ENCODE measurements at places on chromosomes 1 and 21.

DNA sequence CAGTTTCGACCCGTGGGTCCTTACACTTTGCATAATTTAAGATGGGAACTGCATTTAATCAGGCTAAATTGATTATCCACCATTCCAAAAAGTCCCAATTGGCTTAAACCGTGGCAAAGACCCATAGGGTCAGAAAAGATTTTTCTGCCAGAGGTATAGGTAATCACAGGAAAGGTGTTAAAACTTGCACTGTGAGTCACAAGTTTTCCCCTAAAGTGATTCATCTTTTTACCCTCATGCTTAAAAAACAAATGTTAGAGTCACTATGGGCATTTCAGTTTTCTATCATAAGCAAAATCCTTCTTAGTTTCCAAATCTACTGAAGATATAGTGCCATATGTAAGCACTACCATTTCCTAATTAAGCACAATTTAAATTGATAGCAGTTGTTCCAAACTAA, 1079.8 kb downstream of the ADGRL2 start:
- DNase-seq: no peak

GRCh38 chr1:168335500-168335899, 54.8 kb downstream of the TBX19 start:
- no peak for DNase-seq

DNA sequence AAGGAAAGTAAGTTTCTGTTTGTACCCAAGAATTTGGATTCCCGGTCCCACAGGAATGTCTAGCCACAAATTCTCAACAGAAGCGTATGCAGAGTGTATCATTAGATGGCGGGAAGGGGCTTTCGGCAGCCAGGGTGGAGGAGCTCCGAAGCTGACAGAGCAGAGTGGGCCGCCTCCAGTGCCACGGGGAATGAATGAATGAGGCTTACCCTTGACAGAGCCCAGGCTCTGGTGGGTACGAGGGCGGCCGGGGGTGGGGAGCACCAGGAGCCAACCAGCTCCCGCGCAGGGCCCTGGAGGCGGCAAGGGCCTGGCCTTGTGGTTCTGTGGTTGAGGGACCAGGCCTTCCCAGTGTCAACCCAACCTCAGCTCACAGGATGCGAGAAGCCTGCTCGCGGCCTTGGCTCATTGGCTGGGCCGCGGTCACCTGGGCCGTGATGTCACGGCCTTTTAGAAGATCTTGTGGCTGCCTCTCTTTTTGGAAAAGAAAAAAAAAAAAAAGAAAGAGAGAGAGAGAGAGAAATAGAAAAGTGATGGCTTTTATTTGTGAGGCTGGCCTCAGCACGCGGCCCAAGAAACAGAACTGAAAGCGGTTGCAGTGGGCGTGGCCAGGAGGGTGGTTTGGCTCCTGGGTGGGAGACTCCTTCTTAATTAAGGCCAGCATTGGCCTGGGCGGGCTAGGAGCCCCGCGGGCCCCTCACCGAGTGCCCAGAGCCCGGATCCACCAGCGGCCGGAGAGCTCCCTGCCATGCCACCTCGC, 34.9 kb upstream of the RUNX3 start:
- no peak for DNase-seq

DNA sequence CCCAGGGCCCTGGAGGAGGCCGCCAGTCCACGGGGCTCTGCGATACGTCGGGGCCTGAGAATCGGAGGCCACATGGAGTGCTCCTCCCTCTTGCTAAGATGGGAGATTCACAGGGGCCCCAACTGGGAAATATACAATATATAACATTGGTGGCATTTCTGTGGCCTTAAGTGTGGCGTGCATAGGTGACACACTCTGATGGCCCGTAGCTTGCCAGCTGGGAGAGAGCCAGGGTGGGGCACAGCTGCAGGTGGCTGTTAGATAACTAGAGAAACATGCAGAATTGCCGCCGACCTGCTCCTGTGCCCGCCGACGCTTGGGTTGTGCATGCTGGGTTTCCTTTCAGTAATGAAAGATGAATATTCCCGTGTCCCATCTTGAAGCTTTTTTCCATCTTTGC, 30.1 kb downstream of the UMODL1 start:
- no peak for DNase-seq

DNA sequence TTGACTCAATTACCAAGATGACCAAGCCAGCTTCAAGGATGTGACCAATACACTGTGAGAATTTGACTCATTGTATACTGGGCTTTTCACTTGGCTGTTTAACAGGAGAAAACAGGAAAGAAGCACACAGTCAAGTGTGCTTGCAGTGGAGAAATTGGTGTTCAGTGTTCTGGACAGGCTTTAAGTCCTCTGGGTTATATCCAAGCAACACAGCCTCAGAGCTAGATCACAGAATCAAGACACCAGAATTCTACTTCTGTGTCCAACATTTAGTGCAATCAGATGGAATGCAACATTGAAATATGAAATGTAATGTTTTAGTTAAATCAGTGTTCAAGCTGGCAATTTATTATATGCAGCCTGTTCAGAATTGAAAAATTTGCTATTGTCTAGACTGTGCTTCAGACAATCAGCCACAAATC, 694.4 kb downstream of the LTN1 start:
- no peak for DNase-seq

DNA sequence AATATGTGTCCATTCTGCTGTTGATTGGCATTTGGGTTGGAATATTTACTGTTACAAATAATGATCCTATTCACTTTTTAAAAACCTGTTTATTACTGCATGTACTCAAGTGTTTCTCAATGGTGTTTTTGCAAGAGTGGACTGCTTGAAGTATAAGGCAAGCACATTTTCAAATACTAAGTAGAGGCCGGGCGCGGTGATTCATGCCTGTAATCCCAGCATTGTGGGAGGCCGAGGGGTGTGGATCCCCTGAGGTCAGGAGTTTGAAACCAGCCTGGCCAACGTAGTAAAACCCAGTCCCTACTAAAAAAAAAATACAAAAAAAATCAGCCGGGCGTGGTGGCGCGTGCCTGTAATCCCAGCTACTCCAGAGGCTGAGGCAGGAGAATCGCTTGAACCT, 276.9 kb upstream of the ADGRL4 start:
- no peak for DNase-seq

DNA sequence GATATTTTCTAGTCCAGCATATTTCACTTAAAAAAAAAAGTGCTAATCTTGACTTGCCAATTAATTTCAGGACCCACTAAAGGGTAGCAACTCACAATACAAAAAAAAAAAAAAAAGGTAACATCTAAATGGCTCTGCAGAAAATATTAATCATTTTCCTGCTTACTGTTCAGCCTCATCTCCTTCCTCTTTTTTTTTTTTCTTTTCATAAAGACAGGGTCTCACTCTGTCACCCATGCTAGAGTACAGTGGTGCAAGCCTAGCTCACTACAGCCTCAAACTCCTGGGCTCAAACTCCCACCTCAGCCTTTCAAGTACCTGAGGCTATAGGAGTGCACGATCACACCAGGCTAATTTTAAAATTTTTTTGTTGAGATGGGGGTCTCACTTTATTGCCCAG, 30.4 kb downstream of the TTC13 start:
- no peak for DNase-seq

- peak; percentile 46 for DNase-seq
Observed at GRCh38 chr1:58592522-58593134, 15.6 kb upstream of the TACSTD2 start.

DNA sequence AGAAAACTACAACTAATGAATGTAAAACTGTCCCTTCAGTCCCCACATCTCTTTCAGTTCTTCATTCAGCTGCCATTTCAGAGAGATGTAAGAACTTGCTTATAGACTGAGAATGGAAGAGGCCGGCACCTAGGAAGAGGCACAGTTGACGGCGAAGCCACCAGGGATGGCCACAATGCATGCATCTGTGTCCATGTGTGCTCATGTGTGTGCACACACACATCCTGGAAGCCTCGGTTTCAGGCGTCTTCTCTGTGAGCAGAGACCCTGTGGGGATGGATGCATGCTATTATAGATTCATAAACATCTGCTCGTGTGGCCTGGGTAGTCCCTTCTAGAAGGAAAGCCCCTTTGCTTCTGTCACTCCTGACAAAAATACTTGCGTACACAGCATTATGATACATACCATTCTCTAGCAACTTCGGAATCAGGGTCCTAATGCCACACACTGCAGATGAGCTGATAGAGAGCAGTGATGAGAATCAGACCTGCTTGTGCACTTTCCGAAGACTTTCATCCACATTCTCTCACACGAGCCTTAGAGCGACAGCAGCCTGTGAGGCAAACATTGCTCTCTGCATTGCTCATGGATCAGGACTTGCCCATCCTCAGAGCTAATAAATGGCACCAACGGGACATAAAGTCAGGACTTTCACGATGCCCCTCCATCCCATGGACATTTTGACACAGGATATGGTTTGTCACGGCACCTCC, 12.4 kb upstream of the GPR61 start:
- DNase-seq: no peak

- no peak for DNase-seq
Observed at GRCh38 chr21:37232274-37233018, 34.7 kb downstream of the VPS26C start.

DNA sequence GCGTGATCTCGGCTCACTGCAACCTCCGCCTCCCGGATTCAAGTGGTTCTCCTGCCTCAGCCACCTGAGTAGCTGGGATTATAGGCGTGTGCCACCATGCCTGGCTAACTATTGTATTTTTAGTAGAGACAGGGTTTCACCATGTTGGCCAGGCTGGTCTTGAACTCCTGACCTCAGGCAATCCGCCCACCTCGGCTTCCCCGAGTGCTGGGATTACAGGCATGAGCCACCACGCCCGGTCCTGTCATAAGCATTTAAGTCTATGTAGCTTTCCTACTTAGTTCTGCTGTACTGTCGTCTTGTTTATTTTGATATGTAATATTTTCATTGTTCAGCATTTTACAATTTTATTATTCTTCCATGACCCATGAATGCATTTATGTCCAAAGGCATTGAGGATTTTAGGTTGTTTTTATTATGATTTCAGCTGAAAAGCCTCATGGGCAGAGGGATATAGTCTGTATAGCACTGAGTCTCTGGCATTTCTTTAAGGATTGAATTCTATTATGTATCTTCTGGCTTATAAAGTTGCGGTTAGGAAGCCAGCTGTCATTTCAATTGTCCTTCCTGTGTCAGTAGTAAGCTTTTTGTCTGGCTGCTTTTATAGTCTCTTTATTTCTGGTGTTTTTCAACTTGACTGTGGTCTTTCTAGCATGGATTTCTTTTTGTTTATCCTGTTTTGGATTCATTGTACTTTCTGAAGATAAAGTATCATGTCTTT, 9.2 kb downstream of the AGPAT3 start:
- no peak for DNase-seq

DNA sequence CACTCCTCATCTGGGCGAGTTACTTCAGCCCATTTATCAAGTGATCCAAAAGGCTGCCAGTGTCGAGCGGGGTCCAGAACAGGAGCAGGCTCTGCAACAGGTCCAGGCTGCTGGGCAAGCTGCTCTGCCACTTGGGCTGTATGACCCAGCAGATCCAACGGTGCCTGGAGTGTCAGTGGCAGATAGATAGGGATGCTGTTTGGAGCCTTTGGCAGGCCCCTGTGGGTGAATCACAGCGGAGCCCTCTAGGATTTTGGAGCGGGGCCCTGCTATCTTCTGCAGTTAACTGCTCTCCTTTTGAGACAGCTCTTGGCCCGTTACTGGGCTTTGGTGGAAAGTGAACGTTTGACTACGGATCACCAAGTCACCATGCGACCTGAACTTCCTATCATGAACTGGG, 7.5 kb downstream of the MMEL1 start:
- no peak for DNase-seq

DNA sequence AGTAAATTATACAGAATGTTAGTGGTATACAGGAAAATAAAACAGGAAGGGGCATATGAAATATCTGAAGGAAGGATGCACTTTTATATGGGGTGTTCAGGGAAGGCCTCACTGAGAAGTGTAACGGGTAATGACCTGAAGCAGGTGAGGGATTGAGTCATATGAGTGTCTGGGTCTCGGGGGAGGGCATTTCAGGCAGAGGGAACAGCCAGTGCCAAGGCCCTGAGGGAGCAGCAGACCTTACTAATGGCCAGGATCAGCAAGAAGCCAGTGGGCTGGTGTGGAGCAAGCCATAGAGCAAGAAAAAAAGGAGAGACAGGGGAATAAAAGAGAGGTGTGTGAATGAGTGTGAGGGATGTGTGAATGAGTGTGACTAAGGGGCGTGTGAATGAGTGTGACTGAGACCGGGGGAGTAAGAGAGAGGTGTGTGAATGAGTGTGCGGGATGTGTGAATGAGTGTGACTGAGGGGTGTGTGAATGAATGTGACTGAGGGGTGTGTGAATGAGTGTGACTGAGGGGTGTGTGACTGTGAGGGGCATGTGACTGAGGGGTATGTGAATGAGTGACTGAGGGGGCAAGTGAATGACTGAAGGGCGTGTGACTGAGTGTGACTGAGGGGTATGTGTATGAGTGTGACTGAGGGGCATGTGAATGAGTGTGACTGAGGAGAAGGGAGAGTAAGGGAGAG, 107.2 kb downstream of the GLIS1 start:
- DNase-seq: no peak

DNA sequence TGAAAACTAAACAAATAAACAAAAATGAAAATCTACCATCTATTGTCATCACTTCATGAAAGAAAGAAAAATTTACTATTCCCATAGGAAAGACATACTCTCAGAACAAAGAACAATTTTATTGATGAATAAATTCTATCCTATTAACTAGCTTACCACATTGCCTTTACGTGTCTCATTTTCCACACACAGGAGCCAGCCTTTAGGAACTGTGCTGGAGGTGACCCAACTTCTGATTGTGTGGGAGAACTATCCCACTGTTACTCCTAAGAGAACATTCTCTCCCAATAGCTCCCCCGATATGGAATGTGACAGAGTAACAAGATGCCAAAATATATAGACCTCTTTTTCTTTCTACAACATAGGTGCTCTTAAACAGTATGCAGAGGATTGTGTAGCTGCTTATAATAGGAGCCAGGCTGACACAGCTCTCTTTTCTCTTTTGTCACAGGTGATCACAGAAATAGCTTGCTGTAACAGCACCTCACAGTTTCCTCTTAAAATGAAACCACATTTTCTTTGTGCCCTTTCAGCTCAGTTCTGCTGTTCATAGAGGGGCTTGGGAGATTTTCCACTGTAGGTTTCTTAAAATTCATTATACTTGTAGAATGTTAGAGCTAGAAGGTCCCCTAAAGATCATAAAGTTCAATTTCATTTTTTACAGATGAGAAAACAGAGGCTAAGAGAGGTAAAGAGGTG, 35.5 kb downstream of the C21orf91 start:
- no peak for DNase-seq

- no peak for DNase-seq
Observed at GRCh38 chr1:169118227-169118626, 11.7 kb downstream of the ATP1B1 start.

All from nephron progenitor cell (in vitro differentiated cells).